ENCODE measurements at places on chromosomes 11 and 22.

- no peak for DNase-seq
These were observed 90.6 kb downstream of the CDKN1C start for GRCh38 chr11:2794968-2795322.

DNA sequence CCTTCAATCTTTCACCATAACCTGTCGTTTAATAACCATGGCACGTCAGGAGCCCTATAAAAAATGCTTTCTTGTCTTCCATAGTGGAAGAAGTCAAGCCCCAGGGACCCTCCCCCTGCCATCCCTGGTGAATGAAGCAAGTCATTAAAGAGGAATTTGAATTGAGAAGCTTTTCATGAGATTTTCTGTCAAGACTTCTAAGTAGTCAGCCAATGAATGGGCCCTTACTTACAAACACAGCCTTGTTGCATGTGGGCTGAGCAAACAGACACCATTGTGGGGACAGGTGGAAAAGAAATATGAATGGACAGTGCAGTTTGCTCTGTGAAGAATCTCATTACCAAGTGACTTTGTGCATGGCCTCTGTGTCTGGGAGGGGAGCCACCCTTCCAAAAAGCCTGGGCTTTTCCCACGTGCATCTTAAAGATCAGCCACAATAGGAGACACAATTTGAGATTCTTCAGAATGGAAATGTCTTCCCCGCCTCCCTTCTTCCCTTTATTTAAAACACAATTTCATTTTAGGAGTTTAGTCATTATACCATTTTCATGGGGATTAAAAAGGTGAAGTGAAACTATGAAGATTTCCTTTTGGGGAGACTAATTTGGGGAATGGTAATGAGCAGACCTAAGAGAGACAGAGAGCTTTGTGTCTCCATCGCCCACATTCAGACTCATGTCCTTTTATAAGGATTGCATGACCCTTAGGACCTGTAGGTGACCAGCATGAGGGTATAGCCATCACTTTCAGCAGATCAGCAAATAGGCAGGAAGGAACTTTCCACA is 152.0 kb downstream of the LRRC4C start:
- no peak for DNase-seq

- DNase-seq: no peak
These were observed 1.3 kb downstream of the SERPING1 start for GRCh38 chr11:57598831-57599155.

DNA sequence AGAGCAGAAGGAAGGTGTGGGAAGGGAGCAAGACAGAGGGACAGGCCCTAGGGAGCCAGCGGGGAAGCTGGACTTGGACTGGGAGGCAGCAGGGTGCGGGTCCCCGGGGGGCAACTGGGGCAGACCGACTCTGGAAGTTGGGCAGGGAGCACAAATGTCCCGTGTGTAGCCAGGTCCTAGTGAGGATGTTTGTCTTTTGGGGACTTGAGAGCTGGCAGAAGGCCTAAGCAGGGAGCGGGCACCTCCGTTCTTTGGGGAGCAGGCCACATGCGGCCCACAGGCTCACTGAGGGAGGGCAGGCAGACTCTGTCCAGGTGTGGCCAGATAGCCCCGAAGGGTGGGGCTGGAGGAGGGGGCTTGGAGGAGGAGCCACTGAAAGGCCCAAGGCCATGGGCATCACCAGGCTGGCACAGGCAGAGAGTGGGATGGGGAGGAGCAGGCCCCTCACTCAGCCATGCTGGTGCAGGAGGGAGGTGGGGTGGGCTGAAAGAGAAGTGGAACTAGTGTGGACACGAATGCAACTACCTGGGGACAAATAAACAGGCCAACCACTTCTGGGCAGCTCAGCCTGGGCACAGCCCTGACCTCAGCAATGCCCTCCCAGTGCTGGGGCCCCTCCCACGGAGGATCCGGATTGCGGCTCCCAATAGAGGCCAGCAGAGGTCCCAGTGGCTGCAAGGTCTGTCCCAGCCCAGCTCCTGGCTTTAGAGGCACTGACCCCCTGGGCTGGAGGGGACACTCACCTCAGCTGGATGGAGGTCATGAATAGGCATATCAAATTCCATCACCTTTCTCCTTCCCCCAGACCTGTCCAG is 1.3 kb upstream of the SCARF2 start:
- DNase-seq: no peak

- DNase-seq: no peak
These were observed 84.4 kb upstream of the FIBIN start for GRCh38 chr11:26909515-26909914.

DNA sequence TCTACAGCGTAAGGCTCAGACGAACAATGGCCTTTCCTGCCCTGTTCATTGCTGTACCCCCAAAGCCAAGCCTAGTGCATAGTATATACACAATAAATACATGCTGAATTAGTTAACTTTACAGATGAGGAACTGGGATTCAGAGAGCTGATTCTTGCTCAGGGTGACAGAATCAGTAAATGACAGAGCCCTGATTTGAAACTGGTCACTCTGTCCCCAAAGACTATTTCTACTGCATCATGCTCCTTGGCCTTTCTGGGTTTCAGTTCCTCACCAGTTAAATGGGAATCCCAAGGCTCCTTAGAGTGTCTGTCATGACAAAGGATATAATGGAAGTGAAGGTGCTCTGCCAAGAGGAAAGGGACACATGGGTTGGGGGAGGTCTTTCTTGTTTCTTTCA is 50.5 kb upstream of the TSKU start:
- DNase-seq: no peak

DNA sequence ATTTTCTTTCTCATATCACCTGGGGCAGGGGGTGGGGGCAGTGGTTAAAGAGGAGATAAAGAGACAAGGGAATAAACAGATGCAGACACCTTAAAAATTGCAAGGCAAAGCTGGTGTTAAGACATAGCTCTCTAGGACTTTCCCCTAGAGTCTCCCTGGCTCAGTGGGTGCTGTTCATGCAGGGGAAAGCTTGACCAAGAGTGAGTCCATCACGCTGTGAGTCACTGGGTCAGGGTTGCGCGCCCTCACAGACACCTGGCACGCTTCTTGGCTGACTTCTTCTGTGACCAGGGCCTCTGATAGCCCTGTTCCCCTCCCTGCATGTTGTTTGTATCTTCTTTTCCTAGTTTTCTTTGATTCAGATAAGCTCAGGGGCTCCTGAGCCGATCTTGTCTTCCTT is 31.9 kb downstream of the COMMD9 start:
- DNase-seq: no peak

DNA sequence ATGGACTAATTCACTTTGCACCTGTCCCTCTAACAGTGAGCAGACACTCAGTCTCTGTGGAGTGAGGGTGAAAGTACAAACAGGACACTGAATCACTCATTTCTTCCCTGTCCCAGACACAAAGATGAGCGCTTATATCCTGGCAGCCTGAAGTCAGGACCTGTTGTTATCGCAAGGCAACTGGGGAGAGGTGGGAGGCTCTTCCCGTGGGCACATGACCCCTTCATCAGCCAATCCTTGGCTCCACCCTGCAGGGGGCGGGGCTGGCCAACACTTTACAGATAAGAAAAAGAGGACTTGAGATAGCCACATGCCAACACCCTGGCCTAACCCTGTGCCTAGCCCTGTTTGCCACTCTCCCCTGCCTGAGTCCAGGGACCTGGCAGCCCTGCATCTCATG is 29.5 kb upstream of the TESMIN start:
- DNase-seq: no peak

- no peak for DNase-seq
These were observed 3.9 kb downstream of the LTBP3 start for GRCh38 chr11:65554057-65554818.

GRCh38 chr11:117782101-117782500 is 14.9 kb downstream of the DSCAML1 start:
- DNase-seq: no peak

- DNase-seq: no peak
These were observed 4.5 kb downstream of the INPP5J start for GRCh38 chr22:31127181-31127772.

- no peak for DNase-seq
These were observed at the start of gene GAS2 for GRCh38 chr11:22666325-22666687. TSS of gene GAS2 (plus strand) at chr11:22666611. CDS start at chr11:22674870, 8,259 bp downstream.

DNA sequence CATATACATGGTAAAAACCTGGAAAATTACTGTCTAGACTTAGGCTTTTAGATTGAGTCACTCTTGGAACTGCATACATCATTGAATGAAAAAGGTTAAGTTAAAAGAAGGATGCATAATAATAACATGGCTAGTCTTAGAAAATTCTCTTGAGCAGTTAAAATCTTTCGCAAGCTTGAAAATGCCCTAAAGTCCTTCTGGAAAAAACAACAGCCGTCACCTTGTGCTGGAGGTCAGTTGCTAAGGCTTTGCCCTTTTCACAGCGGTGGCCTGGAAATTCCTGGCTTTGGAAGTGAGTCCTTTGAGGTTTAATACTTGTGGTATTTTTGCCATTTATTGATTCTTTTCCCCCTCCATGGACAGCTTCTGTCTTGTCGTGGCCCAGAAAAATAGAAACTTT is 17.4 kb upstream of the FBLN1 start:
- no peak for DNase-seq

DNA sequence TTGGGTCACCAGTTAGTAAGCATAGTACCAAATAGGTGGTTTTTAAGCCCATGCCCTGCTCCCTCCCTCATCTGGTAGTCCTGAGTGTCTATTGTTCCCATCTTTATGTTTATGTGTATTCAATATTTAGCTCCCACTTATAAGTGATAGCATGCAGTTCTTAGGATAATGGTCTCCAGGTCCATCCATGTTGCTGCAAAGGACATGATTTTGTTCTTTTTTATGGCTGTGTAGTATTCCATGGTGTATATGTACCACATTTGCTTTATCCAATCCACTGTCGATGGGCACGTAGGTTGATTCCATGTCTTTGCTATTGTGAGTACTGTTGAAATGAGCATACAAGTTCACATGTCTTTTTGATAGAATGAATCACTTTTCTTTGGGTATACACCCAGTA is 18.2 kb upstream of the SYTL2 start:
- DNase-seq: no peak

- no peak for DNase-seq
These were observed 2.6 kb downstream of the PHLDA2 start for GRCh38 chr11:2926611-2927051.

DNA sequence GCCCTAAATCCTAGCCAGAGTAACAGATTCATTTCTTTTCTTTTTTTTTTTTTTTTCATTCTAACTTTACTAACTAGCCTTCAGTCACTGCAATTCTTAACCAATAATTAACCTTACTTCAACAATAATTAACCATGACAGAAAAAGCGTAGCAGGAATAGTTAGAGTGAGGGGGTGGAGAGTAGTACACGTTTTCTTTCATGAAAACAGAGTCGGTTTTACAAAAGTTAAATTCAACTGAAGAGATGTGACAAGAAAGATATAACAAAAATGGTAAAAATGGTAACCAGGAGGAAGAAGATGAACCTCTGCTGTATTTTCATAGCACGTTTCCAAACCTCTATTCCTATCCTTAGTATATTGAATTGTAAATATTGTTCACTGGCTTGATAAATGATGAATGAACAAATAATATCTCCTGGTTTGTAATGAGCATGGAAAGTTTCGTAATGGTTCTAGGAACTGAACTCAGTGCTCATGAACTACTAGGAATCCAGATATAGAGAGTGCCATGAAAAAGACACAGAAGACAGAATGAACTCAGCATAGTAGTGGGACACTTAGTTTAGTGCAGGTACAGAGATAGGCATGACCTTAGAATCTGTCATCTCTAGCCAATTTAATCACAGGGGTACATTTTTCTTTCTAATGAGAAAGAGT is 116.5 kb upstream of the ANO5 start:
- DNase-seq: no peak

GRCh38 chr22:27740202-27740748 is 61.3 kb downstream of the MN1 start:
- DNase-seq: no peak

DNA sequence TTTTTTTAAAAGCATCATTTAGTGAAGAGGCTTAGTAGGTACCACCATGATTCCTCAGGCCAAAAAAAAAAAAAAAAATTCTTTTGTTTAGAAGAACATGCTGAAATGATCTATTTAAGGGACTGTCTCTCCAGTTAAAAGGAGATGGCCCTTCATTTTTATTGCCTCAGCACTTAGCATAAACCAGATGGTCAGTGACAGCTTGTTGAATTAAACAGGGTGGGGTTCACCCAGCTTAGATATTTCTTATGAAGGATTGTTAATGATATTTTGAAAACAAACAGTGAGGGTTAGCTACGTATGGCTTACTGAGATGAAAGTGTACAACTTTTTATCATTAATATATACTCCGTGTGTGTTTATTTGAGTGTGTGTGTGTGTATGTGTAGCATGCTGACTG is 203.7 kb downstream of the FAM181B start:
- no peak for DNase-seq

DNA sequence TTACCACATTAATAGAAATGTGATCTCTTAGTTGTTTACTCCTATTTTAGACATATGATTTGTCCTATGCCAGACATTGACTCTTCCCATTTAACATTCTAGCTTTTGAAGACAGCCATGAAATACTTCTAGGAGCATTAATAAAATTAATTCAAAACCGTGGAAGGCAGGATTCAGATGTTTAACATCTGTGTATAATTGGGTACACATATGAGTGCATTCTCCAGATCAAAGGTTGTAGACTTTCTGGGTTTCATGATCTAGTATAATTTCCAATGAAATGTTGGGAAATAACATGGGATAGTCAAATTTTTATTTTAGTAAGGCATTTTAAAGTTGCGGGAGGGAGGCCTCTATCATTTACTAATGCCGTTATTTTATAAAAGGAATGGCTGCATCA is 35.2 kb upstream of the CCDC89 start:
- DNase-seq: no peak

GRCh38 chr11:58659910-58660570 is 37.6 kb downstream of the CNTF start:
- DNase-seq: no peak

DNA sequence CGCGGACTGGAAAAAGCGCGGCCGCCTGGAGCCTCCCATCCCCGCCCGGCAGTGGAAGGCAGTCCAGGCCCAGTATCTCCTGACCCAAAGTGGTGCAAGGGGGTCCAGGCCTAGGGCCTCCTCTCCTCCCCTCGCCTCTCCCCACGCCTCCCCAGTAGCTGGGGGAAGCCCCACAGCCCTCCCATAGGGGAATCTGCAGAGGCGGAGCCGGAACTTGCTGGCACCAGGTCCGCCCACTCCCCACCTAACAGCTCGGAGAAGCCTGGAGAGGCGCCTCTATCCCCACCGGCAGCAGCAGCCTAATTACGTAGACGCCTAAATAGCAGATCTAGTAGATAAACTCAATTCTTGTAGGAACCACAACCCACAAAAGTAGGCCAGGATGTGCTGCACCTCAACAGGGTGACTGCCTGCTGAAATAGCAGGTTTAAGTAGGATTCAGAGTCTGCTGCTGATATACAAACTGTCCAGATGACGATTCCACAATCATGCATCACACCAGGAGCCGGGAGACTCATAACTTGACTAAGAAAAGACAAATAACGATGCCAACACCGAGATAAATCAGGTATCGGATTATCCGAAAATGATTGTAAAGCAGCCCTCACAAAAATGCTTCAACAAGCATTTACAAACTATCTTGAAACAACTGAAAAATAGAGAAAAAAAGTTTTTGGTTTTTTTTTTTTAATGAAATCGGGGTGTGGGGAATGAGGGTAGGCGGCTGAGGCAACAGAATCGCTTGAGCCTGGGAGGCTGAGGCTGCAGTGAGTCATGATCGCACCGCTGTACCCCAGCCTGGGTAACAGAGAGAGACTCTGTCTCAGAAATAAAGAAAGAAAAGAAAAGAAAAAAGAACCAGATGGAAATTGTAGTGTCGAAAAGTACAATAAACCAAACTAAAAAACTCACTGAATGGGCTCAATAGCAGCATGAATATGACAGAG is 11.4 kb upstream of the BRD1 start:
- no peak for DNase-seq

GRCh38 chr11:60951904-60952741 is at the start of gene SLC15A3:
TSS of gene SLC15A3 (minus strand) at chr11:60952176. CDS start at chr11:60951551, 625 bp downstream.
- DNase-seq: no peak

Measured in AG04449 (cell line).